Posterior cingulate gyrus (tissue), 11 donors: ENCODE measurements at places on chromosomes 1 and 21.
A peak's percentile ranks its signal among the peaks of the same experiment; 100 is the strongest.

GRCh38 chr1:52552236-52552504 is 722 bp downstream of the TUT4 start:
- DNase-seq = peak; percentile 77

DNA sequence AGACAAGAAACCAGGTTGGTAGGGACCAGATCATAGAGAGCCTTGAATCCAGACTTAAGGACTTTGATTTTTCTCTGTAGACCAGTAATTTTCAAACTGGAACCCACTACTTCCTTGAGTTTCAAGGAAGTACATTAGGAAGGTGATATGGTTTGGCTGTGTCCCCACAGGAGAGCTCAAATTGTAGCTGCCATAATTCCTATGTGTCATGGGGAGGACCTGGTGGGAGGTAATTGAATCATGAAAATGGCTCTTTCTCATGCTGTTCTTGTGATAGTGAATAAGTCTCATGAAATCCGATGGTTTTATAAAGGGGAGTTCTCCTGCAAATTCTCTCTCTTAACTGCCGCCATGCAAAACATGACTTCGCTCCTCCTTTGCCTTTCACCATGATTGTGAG is 10.1 kb upstream of the PRKAA2 start:
- DNase-seq = no peak

DNA sequence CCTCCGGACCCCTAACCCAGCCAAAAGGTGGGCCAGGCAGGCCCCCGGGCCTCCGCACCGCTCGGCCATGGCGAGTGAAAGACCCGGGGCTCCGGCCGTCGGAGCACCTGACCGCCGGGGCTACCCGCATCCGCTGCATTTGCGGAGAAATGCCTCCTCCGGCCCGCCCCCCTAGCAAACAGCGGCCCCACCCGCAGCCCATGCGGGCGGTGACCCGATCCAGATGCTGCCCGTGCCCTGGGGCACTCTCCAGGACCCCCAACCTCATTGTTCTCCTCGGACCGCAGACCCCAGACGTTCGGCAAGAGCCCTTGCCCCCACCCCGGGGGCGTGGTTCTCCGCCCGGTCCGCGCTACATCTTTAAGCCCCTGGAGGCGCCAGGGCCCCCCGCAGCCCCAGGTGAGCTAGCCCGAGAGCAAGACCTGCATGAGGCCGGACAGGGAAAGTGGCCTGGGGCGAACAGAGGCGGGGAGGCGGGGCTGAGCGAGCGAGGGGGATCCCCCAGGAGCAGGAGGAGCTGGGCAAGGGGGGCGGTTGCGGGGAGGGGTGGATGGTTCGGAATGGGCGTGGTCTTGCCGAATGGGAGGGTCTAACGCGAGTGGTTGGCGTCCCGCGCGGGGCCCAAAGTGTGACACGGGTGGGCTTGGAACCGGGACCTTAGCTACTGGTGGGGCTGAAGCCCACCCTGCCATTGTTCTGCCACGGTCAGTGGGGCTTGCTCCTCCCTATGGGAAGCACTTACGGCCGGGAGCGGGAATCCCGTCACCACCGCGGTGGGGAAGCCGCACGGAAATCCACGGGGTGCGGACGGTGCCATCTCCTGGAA is 6.3 kb upstream of the CRYBG2 start:
- peak; percentile 77 for DNase-seq

- no peak for DNase-seq
Measured at GRCh38 chr1:115086176-115086830, 3.0 kb downstream of the TSPAN2 start.

DNA sequence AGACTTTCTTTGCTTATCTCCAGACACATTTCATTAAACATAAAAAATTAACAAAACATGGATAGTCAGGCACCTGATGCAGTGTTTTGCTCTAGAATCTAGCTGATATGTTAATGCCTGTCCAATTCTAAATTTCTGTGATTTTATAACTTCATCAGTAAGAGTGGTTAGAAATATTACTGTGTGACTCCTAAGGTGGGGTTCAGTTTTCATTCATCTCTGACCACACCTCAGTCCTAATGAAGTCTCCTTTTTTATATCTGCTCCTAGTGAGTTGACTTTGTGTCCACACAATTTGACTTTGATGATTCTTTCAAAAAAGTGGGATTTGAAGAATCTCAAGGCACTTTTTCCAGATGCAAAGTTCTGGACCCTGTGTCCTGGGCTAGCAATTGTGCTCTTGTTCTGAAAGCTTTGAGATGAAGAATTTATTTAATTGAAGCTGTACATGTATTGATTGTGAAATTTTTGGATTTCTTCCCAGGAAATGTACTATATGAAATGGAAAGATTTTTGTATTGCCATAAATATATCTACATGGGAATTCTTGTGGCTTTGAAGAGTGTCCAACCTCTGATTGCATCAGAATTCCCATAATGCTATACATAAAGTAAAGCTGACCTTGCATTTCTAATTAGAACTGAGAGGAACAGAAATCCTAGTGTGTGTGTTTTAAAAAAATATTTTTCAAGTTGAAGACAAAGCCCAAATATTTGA is 111.2 kb downstream of the GIPC2 start:
- no peak for DNase-seq

DNA sequence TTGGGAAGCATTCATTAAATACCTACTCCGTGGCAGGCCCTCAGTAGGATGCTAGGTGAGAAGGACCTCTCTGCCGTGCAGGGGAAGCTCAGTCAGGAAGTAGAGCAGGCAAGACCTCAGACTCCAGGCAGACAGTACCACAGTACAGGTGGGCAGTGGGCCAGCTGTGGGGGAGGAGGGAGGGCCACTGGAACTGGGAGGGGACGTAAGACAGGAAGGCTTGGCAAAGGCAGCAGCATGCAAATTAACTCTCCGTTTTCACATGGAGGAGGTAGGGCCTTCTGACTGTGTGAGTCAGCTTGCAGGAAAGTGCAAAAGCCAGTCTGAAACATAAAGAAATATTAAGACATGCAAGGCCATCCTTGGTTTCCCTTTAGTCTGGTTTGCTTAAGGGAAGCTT is 157.7 kb downstream of the TRIM33 start:
- DNase-seq = no peak

DNA sequence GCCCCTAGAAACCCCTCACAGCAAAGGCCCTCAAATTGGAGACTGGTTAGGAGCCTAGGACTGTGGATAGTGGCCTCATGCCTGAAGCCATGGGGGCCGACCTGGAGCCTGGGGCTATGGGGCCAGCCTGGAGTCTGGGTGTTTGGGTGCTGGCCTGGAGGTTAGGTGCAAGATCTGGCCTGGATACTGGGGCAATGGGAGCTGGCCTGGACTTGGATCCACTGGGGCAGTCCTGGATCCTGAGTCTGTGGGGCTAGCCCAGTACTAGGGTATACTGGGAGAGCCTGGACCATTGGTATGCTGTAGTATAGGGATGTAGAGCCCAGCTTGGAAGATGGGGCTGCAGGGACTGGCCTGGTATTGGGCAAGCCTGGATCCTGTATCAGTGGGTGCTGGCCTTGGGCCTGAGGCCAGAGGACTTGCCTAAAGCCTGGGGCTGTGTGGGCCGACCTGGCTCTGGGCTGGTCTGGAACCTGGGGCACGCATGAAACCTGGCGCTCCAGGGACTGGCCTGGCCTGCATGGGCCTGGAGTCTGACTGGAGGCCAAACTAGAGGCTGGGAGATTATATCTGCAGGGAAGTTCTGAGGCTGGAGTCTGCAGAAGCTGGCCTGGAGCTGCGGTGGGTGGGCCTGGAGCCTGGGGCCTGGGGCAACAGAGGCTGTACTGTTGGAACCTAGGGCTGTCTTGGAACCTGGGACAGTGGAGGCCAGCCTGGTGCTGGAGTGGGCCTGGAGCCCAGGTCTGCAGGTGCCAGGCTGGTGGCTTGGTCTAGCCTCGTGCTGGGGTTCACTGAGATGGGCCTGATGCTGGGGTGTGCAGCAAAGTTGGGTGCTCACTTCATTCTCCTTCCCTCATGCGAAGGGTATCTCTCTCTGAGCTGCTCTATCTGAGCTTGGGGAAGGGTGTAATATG is 12.6 kb upstream of the DENND1B start:
- DNase-seq = no peak

- DNase-seq = no peak
Measured at GRCh38 chr21:28598214-28598613, 394.5 kb downstream of the LTN1 start.

GRCh38 chr1:33301273-33301984 is 19.5 kb downstream of the A3GALT2 start:
- DNase-seq = no peak

DNA sequence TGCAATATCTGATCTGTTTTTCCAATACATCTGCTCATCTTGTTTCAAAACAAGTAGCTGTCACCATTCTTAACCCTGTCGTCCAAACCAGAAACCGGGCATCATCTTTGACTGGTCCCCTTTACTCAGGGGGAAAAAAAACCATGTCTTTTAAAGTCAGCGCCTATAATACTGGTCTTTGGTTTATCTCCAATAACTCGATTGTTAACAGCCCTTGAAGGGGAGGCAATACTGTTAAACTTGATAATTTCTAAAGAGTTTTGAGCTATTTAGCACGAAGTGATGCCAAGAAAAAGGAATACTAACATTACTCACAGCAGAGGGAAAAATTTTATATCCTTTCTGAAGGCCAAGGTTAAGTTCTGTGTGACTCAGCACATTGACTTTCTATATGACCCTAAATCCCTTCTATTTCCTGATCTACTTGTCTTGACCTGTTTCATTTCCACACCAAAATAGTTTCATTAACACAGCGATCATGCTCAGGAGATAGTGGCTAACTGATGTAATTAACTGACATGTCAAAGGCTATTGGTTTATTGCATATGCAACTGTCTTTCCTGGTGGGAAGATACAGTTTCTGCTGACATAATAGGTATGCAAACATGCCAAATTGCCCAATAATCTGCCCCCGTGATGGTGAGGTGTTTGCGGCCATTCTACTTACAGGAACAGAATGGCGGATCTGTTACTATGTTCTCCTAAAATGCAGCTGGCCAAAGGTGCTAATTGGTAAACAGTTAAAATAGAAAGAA is 59.1 kb downstream of the NFIA start:
- no peak for DNase-seq

DNA sequence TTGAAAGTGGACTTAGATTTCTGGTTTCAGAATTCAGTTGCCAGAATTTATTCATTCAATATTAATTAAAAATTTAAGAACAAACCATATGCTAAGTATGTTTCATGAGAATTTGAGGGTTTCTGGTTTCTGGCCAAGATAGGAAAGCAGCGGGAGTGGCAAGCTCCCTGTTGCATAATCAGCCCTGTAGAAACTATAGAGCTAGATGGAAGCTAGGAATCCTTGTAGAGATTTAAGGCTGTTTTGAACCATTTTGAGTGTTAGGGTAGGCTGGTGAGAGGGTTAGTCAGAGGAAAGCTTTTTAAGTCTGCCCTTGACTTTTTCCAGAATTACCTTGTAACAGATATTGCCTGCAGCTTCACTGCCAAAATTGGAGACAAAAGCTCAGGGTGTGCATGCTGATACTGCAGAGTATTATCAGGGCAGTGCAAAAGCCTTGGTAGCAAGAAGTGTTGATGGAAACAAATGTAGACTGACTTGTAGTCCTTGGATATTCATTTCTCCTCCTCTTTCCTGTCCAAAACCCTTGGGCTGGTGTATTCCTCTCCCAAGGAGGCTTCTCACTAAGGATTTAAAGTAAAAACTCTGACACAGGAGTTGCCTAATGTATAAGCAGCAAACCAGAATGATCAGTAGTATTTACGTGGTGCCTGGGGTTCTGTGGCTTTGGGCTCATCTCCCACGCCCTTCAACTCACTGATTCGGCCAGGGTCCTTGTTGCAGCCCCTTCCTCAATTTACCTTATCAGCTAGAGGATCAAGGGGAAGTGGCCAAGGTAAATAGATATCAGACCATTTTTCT is 12.6 kb upstream of the GIPC2 start:
- no peak for DNase-seq

DNA sequence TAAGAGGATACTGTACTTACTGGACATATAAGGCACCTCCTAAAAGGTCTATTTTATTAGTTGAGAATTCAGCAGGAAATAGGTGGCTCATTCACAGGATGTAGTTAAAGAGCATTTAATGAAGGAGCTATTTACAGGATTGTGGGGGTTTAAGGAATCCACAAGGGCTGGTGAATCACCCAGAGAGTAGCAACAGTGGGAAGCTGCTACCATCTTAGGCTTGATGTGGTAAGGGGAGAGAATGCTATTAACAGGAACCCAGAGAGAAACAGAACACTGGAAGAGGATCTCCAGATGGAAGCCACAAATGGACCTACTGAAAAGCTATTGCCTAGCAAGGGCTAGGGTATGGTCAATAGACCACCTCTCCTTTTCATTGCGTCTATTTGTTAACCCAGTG is 52.0 kb upstream of the COL11A1 start:
- DNase-seq = no peak

DNA sequence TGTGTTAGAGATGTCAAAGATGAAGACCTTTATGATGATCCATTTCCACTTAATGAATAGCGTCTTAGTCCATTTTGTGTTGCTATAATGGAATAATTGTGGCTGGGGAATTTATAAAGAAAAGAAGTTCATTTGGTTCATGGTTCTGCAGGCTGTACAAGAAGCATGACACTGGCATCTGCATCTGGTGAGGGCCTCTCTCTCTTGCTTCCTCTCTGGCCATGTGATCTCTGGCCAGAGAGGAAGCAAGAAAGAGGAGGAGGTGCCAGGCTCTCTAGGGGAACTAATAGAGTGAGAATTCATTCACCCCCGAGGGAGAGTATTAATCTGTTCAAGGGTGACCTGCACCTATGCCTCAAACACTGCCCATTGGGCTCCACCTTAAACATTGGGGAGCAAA is 242.8 kb downstream of the DISC1 start:
- DNase-seq = no peak

DNA sequence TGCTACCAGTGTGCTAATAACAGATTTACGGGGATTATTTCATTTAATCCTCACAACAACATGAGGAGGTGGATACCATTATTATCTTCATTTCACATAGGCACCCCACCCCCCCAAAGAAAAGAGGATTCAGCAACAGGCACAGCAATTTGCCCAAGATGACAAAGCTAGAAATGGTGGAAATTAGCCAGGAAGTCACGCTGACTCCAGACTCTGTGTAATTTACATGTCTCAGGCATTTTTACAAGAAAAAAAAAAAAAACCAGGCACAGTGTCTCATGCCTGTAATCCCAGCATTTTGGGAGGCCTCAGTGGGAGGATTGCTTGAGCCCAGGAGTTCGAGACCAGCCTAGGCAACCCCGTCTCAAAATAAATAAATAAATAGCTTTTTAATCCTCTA is 37.5 kb upstream of the PRDM2 start:
- no peak for DNase-seq

- no peak for DNase-seq
Measured at GRCh38 chr1:37137601-37138000, 103.3 kb upstream of the GRIK3 start.

DNA sequence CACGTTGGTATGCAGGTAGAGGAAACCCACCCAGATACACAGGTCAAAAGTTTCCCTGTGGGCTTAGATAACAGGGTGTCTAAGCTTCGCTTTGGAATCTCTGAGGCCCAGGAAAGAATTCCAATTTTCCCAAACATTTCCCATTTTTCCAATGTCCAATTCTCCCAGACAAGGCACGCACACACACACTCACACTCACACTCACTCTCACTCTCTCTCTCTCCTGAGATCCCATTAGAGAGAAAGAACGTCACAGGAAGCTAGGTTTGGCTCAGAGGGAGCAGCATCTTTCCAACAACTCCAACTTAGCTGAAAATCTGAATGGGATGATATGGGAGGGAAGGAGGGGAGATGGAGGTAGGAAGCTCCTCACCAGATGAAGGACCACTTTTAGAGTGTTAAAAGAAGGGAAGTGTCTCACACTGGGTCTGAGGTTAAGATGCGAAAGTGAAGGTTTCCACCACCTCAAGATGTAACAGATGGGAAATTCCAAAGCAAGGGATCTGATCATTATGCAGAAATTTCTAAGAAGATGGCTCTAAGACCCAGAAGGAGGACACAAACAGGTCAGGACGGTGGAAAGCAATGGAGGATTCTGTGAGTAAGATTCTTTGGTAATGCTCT is 63.5 kb downstream of the GNG12 start:
- no peak for DNase-seq

GRCh38 chr1:241219449-241219848 is 137.6 kb downstream of the RGS7 start:
- no peak for DNase-seq
